Nasal cavity respiratory epithelium epithelial cell of viscerocranial mucosa (primary cell): ENCODE measurements at places on chromosomes 2 and 18. TPM values are rescaled to one million over a fixed set of nuclear protein-coding genes. Genes with fewer than 3 reads are reported as not detected.

The DOK6 gene
- total RNA-seq: 0.07 TPM in 1 of 2 replicates, not detected in the other

The GTF2A1L gene
- total RNA-seq: 0.07 TPM in 1 of 2 replicates, not detected in the other

The SLC23A3 gene
- 0.68 and 3.8 TPM in 2 replicates for total RNA-seq

The CHRNG gene
- not detected in 2 replicates for total RNA-seq

The ITGA4 gene
- under 0.01 and 1.00 TPM in 2 replicates for total RNA-seq

The MLPH gene
- 1.4 and 12.1 TPM in 2 replicates for total RNA-seq

The TRIM43B gene
- not detected in 2 replicates for total RNA-seq

The SP140 gene
- under 0.01 and 0.36 TPM in 2 replicates for total RNA-seq

The HYCC2 gene
- 14.4 and 15.0 TPM in 2 replicates for total RNA-seq

The NEB gene
- 0.68 and 3.3 TPM in 2 replicates for total RNA-seq

The VAPA gene
- total RNA-seq: 235 and 419 TPM in 2 replicates

The ATP8B1 gene
- total RNA-seq: 28.0 and 55.8 TPM in 2 replicates

The TRABD2A gene
- total RNA-seq: 1.00 and 1.4 TPM in 2 replicates

The SLC20A1 gene
- total RNA-seq: 105 and 112 TPM in 2 replicates

The MATN3 gene
- total RNA-seq: 0.34 and 1.00 TPM in 2 replicates
